ENCODE measurements at places on chromosomes 12 and 14. TPM values are rescaled to one million over a fixed set of nuclear protein-coding genes. Genes with fewer than 3 reads are reported as not detected.

GRCh38 chr12:67634303-67634761, 14.2 kb upstream of the DYRK2 start:
- DNase-seq = no peak

- DNase-seq = no peak
These were observed 179.2 kb upstream of the BMP4 start for GRCh38 chr14:54135804-54136280.

DNA sequence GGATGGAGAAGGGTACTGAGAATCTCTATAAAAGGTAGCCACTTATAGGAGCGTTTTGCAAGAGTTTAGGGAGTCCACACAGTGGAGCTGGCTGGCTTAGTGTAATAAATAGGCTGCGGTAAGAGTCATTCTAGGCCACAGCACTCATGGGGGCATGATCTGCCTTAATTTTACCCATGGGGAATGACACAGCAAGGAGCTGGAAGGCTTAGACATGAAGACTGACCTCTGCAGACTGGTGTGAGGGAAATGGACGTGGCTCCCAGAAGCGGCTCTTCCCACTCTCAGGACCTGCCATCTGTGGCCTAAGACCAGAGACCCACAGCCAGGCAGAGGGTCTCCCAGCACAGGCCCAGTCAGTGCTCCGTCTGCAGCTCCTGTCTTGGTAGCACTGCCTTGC, 173.3 kb downstream of the PPM1H start:
- DNase-seq = no peak

- peak; percentile 77 for DNase-seq
These were observed 524.4 kb downstream of the MED13L start for GRCh38 chr12:115752913-115753726.

GRCh38 chr12:69719336-69720316, 19.0 kb upstream of the RAB3IP start:
- DNase-seq = no peak

DNA sequence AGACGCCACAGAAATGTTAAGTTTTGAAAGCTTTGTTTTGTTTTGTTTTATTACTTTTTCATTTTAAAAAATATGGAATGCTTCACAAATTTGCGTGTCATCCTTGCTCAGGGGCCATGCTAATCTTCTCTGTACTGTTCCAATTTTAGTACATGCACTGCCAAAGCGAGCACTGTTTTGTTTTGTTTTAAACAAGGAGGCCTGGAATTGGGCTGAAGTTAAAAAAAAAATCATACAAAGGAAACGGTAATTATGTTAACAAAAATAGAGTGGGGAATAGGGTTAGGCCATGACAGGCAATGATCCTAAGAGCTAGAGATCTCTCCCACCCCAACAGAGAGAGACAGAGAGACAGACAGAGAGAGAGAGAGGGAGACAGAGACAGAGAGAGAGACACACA, 57.0 kb downstream of the ZFP36L1 start:
- no peak for DNase-seq

GRCh38 chr12:100715976-100716944, 78.3 kb upstream of the ANO4 start:
- no peak for DNase-seq

- peak; percentile 99 for DNase-seq
These were observed 13.0 kb downstream of the ATG14 start for GRCh38 chr14:55398679-55399078.

GRCh38 chr12:74317078-74317601, 220.5 kb upstream of the ATXN7L3B start:
- DNase-seq = no peak

The TAS2R30 gene
- 7.2 TPM for total RNA-seq

The SIX4 gene
- 42.7 TPM for total RNA-seq

The SLC7A8 gene
- total RNA-seq = not detected

Measured in IMR-90 (cell line).